EL (cell line): ENCODE measurements at places on chromosomes 4 and X.

DNA sequence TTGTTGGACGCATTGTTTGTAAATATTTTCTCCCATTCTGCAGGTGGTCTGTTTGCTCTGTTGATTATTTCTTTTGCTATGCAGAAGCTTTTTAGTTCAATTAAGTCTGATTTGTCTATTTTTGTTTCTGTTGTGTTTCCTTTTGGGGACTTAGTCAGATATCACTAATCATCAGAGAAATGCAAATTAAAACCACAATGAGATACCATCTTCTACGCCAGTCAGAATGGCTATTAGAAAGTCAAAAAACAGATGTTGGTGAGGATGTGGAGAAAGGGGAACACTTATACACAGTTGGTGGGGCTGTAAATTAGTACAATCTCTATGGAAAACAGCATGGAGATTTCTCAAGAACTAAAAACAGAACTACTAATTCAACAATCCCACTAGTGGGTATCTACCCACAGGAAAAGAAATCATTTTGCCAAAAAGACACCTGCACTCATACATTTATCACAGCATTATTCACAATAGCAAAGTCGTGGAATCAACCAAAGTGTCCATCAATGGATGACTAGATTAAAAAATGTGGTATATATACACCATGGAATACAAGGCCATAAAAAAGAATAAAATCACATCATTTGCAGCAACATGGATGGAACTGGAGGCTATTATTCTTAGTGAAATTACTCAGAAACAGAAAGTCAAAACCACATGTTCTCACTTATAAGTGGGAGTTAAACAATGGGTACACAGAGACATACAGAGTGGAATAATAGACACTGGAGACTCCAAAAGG, 8.1 kb downstream of the COQ2 start:
- DNase-seq = peak; percentile 22

- peak; percentile 94 for DNase-seq
Measured at GRCh38 chr4:147103403-147103946, 157.8 kb upstream of the TTC29 start.

GRCh38 chr4:26319949-26320537, 771 bp upstream of the RBPJ start:
- DNase-seq = no peak

DNA sequence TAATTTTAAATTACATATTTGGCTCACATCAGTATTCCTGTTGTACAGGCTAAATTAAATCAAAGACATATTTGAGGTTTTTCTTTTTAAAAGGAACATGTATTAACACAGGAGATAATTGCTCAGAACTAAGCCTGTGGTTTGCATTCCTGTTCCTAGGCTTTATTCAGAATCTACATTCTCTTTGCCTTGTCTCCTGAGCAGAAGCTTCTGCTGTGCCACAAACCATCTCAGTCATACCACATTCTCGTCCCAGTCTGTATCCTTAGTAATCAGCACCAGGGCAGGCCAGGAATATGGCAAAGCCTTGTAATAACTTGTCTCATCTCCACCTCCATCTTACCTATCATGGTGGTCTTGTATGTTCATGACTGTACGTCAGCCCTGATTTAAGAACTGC, 162.8 kb downstream of the ARHGAP24 start:
- no peak for DNase-seq

GRCh38 chr4:42101446-42101975, 50.9 kb downstream of the BEND4 start:
- peak; percentile 65 for DNase-seq

DNA sequence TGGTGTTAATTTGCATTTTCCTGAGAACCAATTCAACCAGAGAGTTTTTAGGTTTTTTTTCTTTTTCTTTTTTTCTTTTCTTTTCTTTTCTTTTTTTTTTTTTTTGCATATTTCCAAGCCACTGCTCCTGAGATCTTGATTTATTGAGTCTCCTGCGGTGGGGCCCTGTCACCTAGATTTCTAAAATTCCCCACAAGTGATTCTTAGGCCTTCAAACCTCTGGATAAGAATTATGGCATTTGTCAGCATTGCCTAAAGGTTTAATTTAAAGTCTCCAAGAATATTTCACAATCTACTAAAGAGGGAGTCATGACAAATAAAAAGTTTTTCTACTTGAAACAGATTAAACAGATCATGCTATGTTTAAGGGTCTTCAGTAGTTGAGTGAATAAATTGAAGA, 84.9 kb downstream of the GAB1 start:
- no peak for DNase-seq

- DNase-seq = peak; percentile 33
Measured at GRCh38 chr4:7736436-7737267, 203.0 kb downstream of the AFAP1 start.

DNA sequence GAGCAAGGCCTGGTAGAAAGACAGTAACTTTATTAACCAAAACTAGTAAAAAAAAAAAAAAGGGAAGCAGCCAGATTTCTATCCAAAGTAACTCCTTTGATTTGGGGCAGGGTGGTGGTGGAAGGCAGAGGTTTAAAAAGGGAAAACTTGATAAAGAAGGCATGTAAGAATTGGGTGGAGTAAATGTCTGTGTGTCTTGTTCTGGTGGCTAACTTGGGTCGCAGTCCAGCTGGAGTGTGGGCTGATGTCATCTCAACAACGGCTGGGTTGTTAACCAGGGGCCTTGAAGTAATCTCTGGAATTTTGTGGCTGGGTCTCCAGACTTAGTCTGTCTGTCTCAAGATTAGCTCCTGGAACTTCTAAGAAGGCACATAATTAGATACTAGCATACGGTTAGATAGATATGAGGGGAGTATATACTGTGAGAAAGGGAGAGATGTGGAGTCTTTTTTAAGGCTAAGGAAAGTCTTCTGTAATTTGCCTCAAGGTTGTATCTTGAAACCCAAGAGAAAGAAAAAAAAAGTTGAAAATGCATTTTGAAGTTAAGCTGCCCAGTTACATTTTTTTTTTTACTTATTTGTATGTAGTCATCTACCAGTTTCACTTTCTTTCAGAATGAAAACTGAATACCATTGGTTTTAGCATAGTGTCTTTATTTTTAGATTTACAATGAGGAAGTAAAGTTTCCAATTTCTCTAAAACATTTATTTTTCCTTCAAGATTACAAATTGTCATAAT, 48.3 kb downstream of the MTHFD2L start:
- DNase-seq = peak; percentile 72

GRCh38 chrX:71128915-71129765, 10.7 kb downstream of the MED12 start:
- DNase-seq = peak; percentile 37

DNA sequence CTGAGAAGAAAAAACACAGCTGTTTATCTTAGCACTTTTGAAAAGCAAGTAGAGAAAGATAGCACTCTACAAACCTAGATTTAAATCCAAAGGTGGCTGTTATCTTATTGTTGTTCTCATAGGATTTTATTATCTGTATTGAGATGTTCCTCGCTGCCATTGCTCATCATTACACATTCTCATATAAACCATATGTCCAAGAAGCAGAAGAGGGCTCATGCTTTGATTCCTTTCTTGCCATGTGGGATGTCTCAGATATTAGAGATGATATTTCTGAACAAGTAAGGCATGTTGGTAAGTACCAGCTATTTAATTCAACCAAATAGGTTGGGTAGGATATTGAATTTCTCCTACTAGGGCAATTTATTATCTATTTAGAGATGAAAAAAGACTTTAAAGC, 16.4 kb downstream of the TMEM184C start:
- no peak for DNase-seq

DNA sequence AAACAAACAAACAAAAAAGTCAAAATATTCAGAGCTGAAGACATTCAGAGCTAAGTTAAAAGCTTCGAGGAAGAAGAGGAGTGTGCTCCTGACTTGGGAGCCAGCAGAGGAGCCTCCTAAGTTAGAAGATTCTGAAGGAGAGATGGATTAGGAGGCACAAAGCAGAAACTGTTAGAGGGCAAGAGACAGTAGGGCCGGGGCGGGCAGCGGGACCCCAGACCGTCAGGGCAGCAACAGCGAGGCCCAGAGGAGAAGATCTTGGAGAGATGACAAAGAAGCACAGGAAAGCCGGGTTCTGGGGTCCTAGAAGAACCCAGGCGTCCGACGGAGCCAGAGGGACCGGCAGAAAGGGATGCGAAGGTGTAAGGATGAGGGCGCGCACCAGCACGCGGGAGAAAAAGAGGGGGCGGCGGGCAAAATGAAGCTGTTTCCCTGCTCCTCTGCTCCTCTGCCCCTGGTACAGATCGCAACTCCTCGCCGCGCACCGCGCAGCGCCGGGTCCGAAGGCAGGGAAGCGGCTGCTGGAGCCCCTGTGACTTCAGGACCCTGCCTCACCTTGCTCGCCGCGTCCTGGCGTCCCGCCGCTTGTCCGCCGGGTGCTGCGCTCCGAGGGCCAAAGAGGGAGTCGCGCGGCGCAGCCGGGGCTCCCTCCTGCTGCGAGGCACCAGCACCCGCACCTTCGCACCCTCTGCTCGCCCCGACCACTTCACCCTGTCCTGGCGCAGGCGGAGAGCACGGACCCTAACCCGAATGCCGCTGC, 477 bp downstream of the KLHL13 start:
- DNase-seq = peak; percentile 0

DNA sequence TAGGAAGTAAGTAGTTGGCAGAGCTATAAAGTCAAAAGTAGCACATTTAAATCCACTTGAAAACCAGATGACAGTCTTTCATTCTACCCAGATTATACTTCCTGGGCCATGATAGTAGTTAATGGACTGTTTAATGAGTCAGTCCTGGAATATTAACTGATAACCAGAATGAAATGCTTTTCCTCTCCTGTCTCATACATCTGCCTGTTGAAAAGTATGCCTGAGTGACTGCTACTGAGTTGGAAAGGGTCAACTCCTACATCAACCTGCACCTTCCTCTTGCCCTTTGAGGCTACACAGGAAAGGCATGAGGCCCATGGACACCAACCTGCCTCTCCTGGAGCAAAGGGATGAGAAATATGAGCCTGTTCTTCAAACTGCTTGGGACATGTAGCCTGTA, 36.0 kb upstream of the COX7B2 start:
- DNase-seq = no peak

DNA sequence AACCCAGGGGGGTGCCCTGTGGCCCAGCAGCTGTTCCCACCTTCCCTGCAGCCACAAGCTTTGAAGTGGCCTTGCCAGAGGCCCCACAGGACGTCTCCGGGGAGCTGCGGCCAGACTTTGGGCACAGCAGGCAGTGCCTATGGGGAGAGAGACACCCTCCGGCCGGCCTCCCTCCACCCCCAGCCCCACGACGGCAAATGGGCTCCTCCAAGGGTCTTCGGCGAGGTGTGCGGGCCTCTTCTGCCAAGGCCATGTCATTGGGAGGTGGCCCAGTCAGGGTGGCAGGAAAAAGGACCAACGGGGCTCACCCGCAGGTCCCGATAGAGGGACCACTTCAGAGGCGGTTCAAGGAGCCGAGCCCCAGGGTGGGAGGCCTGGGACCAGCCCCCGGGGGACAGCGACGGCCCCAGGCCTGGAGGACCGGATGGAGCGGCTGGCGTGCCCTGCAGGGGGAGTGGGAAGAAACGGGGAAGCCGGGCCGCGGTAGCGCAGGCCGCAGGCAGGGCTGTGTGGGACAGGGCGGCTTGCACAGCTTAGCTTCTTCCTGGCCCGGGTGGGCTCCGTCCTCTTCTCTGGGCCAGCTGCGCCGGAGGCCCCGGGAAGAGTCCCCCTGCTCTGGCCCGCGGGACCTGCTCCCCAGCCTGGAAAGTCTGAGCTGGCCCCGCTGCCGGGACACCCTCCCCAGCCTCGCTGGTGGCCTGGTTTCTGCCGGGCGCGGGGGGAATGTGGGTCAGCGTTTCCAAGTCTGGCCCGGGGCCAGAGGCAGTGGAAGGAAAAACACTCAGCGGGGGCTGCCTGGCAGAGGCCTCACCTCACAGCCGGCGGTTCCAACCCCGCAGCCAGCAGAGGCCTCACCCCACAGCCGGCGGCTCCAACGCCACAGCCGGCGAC, 21.9 kb upstream of the SPON2 start:
- no peak for DNase-seq

DNA sequence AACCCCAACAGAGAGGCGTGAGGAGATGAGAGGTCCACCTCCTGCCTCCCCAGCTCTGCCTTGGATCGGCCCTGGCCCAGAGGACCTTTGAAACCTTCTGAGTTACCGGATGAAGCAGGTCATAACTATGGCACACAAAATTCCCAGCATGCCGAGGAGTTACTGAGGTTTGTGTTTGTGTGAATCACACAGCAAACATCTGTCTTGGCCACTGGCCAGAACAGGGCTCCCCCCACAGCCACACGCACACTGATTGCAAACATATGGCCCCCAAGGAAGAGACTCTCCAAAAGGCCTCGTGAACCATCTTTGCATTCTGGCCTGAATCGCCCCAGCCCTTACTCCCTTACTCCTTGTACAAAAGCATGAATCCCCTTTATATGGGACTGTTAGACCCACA, 18.9 kb downstream of the RPS4X start:
- peak; percentile 81 for DNase-seq

- no peak for DNase-seq
Measured at GRCh38 chr4:82713856-82714255, 84.7 kb downstream of the SCD5 start.

DNA sequence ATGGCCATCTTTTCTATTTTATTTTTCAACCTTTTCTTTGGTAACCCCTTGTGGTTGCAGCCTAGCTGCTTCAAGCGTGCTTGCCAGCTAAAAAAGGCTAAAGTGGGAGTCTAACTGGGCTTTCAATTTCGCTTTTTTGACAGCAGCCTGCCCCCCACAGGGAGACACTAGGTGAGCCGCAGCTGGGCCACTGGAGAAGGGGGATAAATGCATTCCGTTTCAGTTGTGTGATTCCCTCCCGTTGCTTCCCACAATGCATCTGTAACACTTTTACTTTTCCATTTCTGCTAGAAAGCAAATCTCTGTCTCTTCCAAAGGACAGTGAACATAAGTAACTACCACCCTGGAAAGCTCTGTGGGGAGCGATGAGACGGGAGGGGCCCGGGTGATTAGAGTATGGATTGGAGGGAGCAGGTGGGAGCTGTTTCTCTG, 86.3 kb upstream of the RAPGEF2 start:
- DNase-seq = no peak

GRCh38 chr4:106126062-106126461, 189.9 kb downstream of the TBCK start:
- DNase-seq = no peak

GRCh38 chr4:164060456-164060855, 566.0 kb downstream of the TMA16 start:
- DNase-seq = no peak

- no peak for DNase-seq
Measured at GRCh38 chrX:93594780-93595179, 78.6 kb downstream of the NAP1L3 start.

DNA sequence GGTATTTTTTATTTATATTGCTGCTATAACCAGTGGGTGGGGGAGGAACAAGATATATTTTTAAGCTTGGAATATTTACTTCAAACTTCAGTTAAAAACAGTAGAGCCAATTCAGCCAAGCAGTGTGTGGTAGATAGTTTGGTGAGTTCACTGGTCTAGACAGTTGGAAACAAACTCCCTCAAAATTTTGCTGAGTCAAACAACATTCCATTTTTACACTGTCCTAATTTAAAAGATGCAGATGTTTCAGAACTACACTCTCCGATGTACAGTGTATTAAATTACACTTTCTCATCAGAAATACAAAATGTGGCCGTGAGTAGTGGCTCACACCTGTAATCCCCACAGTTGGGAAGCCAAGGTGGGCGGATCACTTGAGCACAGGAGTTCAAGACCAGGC, 23.3 kb downstream of the PRKX start:
- DNase-seq = no peak
